ENCODE measurements at places on chromosomes 13 and 19. TPM values are rescaled to one million over a fixed set of nuclear protein-coding genes. Genes with fewer than 3 reads are reported as not detected.

Gene SPRYD7
- total RNA-seq: 2.9 TPM

Gene ZNF681
- 0.07 TPM for total RNA-seq

Gene BRME1
- 4.0 TPM for total RNA-seq

Gene CEACAM3
- not detected for total RNA-seq

Gene ZNF536
- 3.5 TPM for total RNA-seq

Gene ARRDC2
- total RNA-seq: 11.7 TPM

Gene GPC6
- total RNA-seq: 23.3 TPM

Gene CFAP97D2
- not detected for total RNA-seq

Gene PCDH17
- 79.5 TPM for total RNA-seq

GRCh38 chr19:29812080-29812880, 489 bp downstream of the CCNE1 start:
- DNase-seq: no peak

GRCh38 chr13:51768378-51768921, 35.5 kb downstream of the DHRS12 start:
- DNase-seq: no peak

DNA sequence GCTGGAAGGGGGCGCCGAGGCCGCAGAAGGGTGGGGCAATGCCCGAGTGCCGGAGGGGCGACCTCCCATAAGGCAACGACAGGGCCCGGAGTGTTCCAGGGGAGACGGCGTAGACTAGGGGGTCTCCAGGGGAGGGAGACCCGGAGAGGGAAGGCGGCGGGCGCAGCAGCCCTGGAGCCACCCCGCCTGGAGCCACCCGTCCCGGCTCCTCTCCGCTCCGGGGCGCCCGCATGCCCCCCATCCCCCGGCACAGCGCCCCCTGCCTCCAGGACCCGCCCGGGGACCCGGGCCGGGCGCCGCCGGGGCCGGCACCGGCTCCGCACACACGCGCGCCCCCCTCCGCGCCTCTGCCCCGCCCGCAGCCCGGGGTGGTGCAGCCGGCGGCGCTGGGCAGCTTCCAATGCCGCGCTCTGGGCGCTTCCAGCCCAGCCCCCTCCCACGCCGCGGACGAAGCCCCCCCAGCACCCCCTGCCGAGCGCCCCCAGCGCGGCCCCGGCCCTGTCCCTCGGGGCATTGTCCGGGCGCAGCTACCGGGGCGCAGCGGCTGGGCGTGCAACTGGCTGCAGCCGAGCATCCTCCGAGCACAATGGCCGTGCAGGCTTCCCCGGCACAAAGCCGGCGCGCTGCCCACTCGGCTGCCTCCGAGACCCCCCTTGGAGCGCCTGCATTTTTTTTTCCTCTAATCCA, 519 bp downstream of the PTPRS start:
- DNase-seq: peak; percentile 49

DNA sequence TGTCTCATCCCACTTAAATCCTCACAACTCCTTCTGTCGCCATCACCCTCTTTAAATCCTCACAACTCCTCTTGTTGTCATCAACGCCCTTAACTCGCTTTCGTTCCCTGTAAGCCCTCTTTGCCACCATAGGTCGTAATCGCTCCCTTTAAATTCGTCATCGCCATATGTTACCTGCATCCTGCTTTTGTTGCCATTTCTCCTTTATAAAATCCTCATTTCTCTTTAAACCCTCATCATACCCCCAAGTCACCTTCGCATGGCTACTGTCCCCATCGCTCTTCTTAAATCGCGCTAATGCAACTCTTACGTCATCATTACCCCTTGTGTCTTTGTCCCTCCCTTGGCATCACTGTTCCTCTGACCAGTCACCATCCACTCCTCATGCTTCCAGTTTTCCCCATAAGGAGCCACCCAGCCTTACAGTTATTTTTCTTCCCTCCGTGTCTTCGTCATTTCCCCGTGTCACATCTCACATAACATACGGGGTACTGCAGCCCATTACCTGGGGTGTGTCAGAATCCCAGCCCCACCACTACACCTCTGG, 539 bp downstream of the PLD3 start:
- DNase-seq: peak; percentile 49

DNA sequence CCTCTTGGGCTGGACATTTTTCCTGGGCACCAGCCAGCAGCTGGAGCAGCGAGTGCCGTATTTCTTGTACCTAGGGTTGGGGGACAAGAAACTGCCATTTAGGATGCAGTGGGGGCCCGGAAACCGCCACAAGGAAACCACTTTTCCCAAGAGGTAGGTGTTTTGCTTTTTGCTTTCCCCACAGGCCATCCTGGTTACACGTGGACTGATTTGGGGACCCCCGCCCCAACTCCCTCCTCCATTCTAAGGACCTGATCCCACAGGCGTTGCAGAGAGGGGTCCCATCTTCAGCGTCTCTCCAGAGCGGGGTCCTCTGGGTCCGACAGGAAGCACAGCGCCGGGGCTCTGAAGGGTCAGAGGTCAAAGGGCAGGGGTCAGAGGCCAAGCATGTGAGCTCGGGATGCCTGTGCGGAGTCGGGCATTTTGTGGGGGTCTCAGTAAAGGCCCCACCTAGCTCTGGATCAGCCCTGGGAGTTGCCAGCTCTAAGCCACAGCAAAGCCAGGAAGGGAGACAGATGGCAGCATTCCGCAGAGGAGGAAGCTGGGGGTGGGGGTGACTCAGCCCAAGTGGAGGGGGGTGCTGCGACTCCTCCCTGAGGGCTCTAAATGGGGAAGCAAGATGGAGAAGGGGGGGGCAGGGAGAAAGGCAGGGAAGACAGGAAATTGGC, 4.3 kb downstream of the ZGLP1 start:
- peak; percentile 47 for DNase-seq

- DNase-seq: no peak
These were observed 80.3 kb upstream of the UQCRFS1 start for GRCh38 chr19:29293292-29293691.

DNA sequence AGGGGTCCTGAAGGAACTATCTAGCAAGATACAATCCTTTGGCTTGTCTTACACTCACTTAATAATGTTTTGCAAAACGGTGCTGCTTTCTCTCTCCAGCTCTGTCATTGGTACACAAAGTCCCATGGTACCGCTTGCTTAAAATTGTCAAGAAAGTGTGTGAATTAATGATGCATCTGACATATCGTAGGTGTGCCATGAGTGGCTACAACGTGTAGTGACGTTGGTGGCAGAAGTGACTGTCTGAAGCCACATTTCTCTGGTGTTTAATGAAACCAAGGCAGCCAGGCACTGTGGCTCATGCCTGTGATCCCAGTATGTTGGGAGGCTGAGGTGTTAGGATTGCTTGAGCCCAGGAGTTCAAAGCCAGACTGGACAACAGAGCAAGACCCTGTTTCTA, 2.6 kb downstream of the HSH2D start:
- DNase-seq: no peak

DNA sequence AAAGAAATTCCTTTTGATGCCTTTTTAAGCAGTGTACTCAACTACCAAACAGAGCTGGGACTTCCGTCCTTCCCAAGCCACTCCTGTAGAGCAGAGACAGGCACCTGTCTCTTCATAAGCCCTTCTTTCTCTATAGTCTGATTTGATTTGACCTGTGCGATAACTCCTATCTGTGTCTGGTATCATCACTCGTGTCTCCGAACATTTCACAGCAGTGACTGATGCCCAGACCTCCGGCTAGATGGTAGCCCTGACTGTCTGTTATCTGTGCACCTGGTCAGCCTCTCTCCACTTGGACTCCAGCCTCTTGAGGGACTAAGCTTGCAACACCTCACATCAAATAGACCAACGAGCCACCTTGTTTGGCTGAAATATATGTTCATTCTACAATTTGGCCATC, 316.2 kb upstream of the ZNF507 start:
- no peak for DNase-seq

- no peak for DNase-seq
These were observed 293.7 kb downstream of the SUCLA2 start for GRCh38 chr13:47707414-47707813.

- no peak for DNase-seq
These were observed 22.8 kb downstream of the KCTD15 start for GRCh38 chr19:33819506-33819879.

DNA sequence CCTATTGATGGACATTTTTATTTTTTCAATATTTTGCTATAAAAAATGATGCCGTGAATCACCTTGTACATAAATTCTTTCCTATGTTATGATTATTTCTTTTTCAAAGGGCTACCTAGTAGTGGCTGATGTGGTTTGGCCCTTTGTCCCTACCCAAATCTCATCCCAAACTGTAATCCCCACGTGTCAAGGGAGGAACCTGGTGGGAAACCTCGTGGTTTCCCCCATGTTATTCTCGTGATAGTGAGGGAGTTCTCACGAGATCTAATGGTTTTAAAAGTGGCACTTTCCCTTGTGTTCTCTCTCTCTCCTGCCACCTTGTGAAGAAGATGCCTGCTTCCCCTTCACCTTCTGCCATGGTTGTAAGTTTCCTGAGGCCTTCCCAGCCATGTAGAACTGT, 94.9 kb downstream of the TM9SF2 start:
- DNase-seq: no peak

DNA sequence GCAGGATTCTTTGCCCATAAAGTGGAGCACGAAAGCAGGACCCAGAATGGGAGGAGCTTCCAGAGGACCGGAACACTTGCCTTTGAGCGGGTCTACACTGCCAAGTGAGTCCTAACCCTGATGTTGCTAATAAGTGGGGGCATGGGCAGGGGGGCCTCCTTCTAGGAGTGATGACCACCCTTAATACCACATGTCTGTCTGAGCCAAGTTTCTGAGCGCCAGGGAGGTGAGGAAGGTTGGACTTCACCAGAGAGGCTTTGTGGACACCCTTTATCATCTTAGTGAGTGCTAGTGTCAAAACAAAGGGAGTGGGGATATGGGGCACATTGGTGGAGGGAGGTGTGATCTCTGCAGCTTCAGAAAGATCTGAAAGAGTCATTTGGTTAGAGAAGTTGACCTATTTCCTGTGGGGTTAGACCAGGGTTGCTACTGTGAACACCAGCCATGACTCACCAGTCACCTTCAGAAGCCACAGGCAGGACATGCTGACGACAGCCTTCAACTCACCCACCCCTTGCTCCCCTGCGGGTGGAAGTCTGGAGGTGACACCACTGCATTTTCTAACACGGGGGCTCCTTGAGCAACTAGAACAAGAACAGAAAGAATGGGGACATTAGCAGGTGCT, 8.8 kb downstream of the ALOX5AP start:
- DNase-seq: no peak

GRCh38 chr13:99012539-99012938, 34.7 kb upstream of the DOCK9 start:
- no peak for DNase-seq

DNA sequence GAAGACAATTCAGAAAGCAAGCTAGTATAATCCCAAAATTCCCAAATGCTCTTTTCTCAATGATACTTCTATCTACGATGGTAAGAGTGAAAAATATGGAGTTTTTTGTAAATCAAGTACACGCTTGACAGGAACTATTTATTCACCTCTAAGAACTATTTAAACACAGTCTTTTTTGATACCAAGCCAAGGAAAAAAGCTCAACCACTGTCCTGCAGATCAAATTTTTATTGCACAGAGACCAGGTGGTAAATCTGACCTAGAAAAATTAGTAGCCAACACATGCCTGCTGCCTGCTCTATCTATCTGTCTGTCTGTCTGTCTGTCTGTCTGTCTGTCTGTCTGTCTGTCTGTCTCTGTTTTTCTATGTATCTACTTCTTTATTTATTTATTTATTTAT, 292.2 kb downstream of the MZT1 start:
- DNase-seq: no peak

- no peak for DNase-seq
These were observed 43.6 kb upstream of the CCNE1 start for GRCh38 chr19:29768166-29768565.

GRCh38 chr13:101536079-101536478, 83.6 kb downstream of the ITGBL1 start:
- no peak for DNase-seq

DNA sequence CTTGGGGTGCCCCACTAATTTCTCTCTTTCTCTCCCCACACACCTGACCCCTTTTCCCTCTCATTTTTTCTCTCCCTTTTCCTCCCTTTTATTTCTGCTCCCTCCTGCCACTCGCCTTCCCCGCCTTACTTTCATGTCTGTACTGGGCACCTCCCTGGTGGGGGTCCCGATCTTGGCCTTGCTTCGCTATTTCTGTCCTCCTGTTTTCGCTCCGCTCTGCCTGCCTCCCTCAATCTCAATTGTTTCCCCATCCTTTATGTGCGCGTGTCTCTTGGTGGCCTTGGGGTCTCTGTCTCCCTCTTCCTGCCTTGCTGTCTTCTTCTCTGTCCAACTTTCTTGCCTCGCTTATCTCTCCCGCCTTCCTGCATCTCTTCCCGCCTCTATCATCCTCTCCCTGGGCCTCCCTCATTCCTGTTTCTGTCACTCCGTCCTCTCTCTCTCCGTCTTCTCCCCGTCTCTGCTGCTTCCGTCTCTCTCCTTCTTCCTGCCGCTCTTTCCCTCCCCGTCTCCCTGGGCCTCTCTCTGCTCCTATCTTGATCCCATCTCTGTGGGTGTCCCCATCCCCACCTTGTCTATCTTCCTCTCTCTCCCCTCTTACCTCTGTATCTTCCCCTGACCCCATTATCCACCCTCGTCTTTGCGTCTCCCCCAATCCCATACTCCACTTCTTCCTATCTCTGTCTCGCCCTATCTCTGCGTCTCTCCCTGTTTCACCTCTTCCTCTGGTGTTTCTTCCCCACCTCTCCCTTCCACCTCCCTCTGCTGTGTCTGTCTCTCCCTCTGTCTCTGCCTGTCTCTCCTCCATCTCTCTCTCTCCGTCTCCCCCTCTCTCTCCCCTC, 4.0 kb downstream of the GRIN2D start:
- DNase-seq: peak; percentile 48

- DNase-seq: peak; percentile 84
These were observed 95.0 kb downstream of the LIG4 start for GRCh38 chr13:108120302-108120701.

- no peak for DNase-seq
These were observed 1223.7 kb downstream of the PCDH17 start for GRCh38 chr13:58855283-58855682.

DNA sequence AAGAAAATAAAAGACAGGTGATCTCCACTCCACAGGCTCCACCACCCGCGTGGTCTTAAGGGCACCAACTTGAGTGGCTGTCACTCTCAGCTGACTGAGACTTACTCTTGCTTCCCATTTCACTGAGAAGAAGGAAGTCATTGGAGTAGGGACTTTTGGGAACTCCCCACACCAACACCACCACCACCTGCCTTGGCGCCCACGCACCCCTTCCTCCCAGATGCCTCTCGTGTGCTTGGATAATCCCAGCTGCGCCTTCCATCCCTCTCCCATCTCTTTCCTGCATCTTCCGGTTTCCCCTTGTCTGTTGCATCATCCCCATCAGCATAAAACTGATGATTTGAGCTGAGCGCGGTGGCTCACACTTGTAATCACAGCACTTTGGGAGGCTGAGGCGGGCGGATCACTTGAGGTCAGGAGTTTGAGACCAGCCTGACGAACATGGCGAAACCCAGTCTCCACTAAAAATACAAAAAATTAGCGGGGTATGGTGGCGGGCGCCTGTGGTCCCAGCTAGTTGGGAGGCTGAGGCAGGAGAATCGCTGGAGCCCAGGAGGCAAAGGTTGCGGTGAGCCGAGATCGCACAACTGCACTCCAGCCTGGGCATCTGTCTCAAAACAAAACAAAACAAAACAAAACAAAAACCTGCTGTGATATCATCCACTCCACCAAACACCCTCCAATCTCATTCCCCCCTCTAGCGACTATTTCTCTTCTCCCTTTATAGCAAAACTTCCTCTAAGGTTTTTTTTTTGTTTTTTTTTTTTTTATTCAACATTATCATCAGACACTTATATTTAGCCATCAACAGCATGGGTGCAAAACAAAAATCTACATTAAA, 25.5 kb downstream of the AP2S1 start:
- DNase-seq: no peak
